ENCODE measurements at places on chromosomes 12 and 14.

DNA sequence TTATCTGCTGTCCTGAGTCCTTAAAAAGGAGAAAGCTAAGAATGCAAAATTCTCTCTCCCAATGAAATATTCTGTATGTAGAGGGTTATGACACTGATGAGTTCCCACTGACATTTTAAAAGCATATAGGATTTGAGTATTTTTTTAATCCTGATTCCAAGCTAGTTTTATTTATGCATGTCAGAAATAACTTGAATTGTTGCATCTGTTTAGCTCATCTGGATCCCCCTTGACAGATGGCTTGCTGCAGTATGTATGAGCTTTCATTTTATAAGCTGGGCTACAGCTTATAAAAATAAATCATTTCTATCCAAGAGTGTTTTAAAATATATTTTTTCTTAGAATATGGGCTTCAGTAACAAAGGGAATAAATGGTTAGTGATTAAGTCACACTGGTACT is 495.3 kb downstream of the NELL2 start:
- DNase-seq = no peak

GRCh38 chr12:76586764-76587395 is 27.3 kb upstream of the OSBPL8 start:
- DNase-seq = peak; percentile 46

DNA sequence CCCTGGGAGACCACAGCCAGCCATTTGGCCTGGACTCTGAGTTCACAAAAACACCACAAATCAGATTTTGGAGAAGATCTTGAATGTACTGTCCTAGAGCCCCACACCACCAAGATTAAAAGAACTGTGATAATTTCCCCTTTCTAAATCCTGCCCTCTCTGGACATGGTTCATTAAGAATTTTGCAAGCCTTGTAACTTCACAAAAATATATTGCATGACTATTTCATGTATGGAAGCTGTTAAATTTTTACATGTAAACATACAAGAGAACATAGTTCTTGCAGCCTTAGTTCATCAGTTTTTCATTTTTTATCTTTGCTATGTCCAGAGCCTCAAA is 97.0 kb downstream of the SCARB1 start:
- no peak for DNase-seq

- no peak for DNase-seq
These were observed 513.8 kb upstream of the CCDC196 start for GRCh38 chr14:65972346-65972870.

DNA sequence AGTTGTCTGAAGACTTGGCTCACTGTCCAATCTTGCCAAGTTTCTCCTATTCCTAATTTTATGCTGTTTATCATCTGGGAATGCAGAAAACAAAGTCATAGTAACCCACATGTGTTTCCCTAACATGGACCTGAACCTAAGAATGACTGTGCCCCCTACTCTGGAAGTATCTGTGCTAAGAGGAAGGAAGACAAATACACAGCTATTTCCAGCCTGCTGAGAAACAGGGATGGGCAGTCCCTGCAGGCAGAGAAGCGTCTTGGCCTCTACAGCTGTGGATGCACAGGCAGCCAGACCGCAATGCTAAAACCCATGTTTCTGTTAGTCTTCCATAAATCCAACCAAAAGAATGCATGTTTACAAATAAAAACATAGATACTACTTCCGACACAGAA is 56.2 kb downstream of the DUSP16 start:
- DNase-seq = no peak

Data from stimulated activated CD4-positive, alpha-beta T cell treated with anti-CD3 and anti-CD28 coated beads, Interleukin-4, amount 100 ng/mL, for 24 hours (primary cell).